ENCODE measurements at places on chromosomes 7 and 10. TPM values are rescaled to one million over a fixed set of nuclear protein-coding genes. Genes with fewer than 3 reads are reported as not detected.

DNA sequence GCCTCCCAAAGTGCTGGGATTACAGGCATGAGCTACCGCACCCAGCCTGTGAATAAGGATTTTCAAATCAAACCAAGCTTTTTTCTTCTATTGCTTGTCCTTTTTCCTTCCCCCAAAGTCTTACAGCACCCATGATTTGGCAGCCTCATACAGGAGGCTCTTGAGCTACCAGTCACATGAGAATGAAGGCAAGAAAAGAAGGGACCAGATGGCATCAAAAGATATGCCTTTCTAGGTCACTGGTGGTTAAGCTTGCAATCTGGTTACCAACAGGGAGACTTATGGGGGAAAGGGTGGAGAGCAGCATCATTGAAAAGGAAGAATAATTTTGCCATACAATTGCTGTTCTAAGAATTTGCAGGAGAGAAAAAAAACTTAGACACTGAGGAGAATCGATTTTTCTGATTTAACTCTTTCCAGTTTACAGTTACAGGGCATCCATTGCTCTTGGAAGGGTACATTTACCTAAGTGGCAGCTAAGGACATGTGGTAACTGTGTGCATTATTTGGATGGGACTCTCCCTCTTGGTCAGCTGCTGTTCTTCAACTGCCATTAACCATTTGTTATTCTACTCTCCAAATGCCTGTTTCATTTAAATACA, 29.5 kb downstream of the SMNDC1 start:
- no peak overlapping the region for H3K27ac ChIP-seq
- H3K27me3 ChIP-seq: peaks cover 24% of the 10 kb centered on the region
- H3K4me3 ChIP-seq: no peak overlapping the region
- peaks cover 17% of the 10 kb centered on the region for H3K4me1 ChIP-seq
- no peak for DNase-seq
- H3K36me3 ChIP-seq: peaks cover 12% of the 10 kb centered on the region

Gene CHAT
- total RNA-seq: 0.24 TPM

GRCh38 chr10:97393034-97393573, 8.0 kb downstream of the RRP12 start:
- H3K27ac ChIP-seq: no peak overlapping the region
- no peak for DNase-seq
- H3K4me1 ChIP-seq: peaks cover 4% of the 10 kb centered on the region
- no peak overlapping the region for H3K4me3 ChIP-seq
- H3K27me3 ChIP-seq: no peaks in the 10 kb centered on the region

Gene SLC26A5
- total RNA-seq: not detected

DNA sequence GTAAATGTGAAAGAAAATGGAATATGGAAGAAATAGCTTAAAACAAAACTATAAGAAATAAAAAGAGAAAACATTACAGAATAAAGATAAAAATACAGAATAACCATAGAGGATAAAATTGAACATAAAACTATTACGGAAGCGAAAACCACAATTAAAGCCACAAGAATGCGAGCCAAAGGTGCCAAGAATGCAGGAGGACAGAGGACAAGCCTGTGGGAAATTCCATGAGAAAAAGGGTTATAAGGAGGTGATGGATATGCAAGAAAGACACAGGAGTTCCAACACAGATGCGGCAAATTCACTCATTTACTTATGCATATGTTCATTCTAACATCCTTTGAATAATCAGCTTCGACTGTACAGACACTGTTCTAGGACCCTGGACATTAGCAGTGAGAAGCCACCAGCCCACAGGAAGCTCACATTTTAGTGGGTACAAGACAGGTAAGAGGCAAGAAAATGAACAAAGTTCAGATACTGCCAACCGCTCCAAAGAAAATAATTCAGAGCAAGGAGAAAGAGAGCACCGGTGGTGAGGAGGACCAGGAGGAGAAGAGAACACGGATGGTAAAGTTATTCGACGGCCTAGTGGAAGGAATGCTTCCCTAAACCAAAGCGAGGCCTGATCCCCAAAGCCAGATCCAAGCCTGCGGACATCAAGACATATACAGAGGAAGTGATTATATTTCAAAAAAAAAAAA, 213.7 kb upstream of the MGMT start:
- no peaks in the 10 kb centered on the region for H3K36me3 ChIP-seq
- H3K4me1 ChIP-seq: no peaks in the 10 kb centered on the region
- no peak overlapping the region for H3K4me3 ChIP-seq

DNA sequence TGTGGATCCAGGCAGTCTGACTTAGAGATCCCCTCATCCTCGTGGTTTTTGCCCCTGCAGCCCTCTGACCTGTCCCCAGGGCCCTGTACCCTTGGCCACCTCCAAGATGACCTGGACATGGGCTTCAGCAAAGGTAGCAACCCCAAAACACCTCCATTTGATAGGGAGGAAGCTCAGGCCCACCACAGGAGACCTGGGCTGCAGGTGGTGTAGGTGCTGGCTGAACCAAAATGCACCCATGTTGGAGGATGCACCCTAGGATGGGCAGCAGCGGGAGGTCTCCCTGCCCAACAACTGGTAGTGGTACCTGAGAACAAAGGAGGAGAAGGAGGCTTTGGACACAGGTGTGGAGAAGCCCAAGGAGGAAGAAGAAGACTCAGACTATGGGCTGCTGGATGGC, 188.7 kb downstream of the ZNF716 start:
- no peak overlapping the region for H3K4me3 ChIP-seq
- H3K27me3 ChIP-seq: no peaks in the 10 kb centered on the region
- H3K27ac ChIP-seq: no peak overlapping the region
- H3K36me3 ChIP-seq: no peaks in the 10 kb centered on the region

- no peaks in the 10 kb centered on the region for H3K4me1 ChIP-seq
- no peak overlapping the region for H3K4me3 ChIP-seq
- no peak for DNase-seq
- no peaks in the 10 kb centered on the region for H3K36me3 ChIP-seq
Observed at GRCh38 chr7:4260867-4261600, 421.1 kb upstream of the FOXK1 start.

Gene PLEKHA1
- total RNA-seq: 3.5 TPM
